ENCODE measurements at places on chromosomes 4 and X. TPM values are rescaled to one million over a fixed set of nuclear protein-coding genes. Genes with fewer than 3 reads are reported as not detected.

DNA sequence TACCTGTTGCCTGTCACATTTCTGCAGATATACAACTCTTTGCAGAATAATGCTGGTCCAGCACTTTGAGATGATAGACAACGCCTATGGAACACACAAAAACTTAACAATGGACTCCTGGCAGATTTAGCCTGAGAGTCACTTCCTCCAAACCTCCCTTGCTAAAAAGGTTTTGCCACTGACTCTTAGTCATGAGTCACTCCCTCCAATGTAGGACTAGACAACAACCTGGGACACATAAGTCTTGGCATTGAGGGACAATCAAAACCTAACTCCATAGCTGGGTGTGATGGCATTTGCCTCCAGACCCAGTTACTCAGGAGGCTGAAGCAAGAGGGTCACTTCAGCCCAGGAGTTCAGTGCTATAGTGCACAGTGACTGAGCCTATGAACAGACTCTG lies 22.0 kb upstream of the EIF4E start:
- H3K4me3 ChIP-seq: no peak overlapping the region
- H3K36me3 ChIP-seq: no peaks in the 10 kb centered on the region
- no peaks in the 10 kb centered on the region for H3K4me1 ChIP-seq
- H3K27me3 ChIP-seq: peaks cover 3% of the 10 kb centered on the region
- H3K27ac ChIP-seq: no peak overlapping the region

DNA sequence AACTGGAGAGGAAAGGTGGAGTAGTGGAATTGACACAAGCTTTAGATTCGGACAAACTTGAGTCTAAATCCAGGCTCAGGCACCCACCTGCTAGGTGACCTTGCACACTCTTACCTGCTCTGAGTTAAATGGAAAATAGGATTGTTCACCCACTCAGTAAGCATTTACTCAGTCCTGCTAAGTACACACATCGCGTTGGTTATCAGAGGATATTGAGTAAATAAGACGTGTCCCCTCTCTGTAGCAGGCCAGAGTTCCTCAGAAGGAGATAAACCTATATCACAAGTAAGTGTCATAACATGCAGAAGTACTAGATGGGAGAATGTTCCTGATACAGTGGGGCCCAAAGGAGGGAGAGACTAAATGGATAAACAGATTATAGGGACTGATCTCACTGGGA lies 117.7 kb downstream of the SMIM20 start:
- no peaks in the 10 kb centered on the region for H3K4me1 ChIP-seq
- no peak for DNase-seq
- no peak overlapping the region for H3K27ac ChIP-seq
- peaks cover 4% of the 10 kb centered on the region for H3K27me3 ChIP-seq
- H3K4me3 ChIP-seq: no peak overlapping the region
- H3K36me3 ChIP-seq: no peaks in the 10 kb centered on the region

Gene SHOX
- polyA plus RNA-seq: not detected

DNA sequence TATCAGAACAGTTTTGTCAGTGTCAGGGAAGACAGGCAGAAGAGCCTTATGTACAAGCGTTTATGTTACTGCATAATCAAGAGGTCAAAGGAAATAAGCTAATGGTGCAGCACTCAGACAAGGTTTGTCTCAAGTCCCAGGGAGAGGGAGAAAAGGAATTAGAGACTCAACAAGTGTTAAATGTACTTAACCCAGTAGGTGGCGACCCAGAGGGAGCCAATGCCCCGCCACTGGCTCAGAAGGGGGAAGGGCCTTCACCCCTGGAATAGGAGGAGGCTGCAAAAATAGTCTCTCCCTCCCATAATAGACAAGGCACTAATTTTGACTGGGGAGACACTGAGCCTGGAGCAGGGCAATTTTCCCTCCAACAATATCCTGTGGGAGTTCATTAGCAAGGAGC lies 14.1 kb upstream of the PAPSS1 start:
- no peak overlapping the region for H3K4me3 ChIP-seq
- DNase-seq: no peak
- no peaks in the 10 kb centered on the region for H3K27me3 ChIP-seq

GRCh38 chr4:95701500-95702170 lies 138.3 kb upstream of the PDHA2 start:
- no peak for DNase-seq
- H3K36me3 ChIP-seq: no peaks in the 10 kb centered on the region
- H3K4me1 ChIP-seq: no peaks in the 10 kb centered on the region

Gene TIMM8A
- polyA plus RNA-seq: 3.1 TPM

GRCh38 chr4:177798161-177798560 lies 355.9 kb upstream of the AGA start:
- no peak overlapping the region for H3K27ac ChIP-seq
- H3K27me3 ChIP-seq: no peaks in the 10 kb centered on the region
- H3K4me3 ChIP-seq: no peak overlapping the region
- no peak for DNase-seq

DNA sequence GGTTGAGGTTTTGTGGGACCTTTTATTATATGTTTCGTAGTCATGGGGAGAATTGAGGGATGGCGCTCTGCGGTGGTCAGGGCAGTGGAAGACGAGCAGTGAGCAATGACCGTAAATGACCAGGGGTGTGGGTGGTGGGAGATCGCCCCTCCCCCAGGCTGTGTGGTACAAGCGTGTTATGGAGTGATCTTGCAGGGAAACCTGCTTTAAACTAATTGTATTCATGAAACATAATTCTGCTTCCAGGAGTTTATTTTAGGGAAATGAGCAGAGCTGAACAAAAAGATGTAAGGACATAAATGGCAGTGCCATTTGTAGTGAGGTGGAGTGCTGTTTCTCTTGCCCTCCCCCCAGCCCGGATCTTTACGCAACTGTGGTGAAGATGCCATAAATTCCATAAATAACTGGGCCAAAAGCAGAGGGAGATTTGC lies 20.2 kb downstream of the GYG2 start:
- no peaks in the 10 kb centered on the region for H3K4me1 ChIP-seq
- no peak overlapping the region for H3K27ac ChIP-seq
- H3K4me3 ChIP-seq: no peak overlapping the region

DNA sequence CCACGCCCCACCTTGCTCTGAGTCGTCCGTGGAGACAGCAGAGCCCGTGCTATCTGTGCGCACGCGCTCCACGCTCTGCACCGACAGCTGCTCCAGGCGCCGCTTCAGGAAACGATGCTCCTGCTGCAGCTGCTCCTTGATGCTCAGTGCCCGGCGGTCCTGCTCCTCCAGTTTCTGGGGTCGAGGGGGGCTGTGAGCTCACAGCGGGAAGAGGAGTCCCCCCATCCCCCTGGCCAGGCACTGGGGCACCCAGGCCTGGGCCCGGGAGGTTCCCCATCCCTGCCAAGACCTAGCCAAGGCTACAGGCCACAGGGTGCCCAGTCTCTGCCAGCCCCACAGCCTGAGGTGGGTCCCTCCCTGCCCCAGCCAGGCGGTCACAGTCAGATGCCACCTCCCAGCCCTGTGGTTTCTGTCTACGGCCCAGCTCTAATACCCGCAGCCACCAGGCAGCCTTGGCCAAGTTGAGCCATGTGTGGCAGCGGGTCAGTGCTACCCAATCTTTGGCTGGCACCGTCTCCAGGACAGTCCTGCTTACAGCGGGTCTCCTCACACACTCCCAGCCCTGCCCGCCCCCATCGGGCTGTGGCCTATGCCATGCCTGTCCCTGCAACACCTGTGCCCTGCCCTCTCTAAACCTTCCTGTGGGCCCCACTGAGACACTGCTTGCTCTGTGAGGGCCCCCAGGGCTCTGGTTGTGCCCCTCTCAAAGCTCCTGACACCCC lies 9.3 kb upstream of the HAUS3 start:
- H3K4me1 ChIP-seq: peaks cover 15% of the 10 kb centered on the region
- H3K4me3 ChIP-seq: no peak overlapping the region
- no peak for DNase-seq
- peaks cover 6% of the 10 kb centered on the region for H3K36me3 ChIP-seq
- peaks cover 37% of the 10 kb centered on the region for H3K27me3 ChIP-seq

DNA sequence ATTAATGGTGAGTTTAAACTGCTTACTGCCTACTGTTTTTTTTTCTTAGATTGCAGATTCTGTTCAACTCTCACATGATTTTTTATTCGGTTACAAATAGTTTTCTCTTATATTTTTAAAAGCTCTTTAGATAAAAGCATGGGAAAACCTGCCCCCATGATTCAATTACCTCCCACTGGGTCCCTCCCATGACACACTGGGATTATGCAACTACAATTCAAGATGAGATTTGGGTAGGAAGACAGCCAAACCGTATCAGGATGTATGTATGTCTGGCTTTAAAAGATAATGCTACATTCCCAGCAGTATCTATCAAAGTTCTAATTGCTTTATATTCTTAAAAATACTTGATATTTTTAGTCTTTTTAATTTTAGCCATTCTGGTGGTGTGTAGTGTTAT lies 131.5 kb downstream of the JADE1 start:
- no peaks in the 10 kb centered on the region for H3K27me3 ChIP-seq
- peaks cover 46% of the 10 kb centered on the region for H3K36me3 ChIP-seq
- no peaks in the 10 kb centered on the region for H3K4me1 ChIP-seq
- H3K27ac ChIP-seq: no peak overlapping the region
- no peak for DNase-seq

GRCh38 chr4:67568820-67569219 lies 10.3 kb downstream of the STAP1 start:
- no peak overlapping the region for H3K4me3 ChIP-seq
- no peaks in the 10 kb centered on the region for H3K27me3 ChIP-seq
- H3K36me3 ChIP-seq: peaks cover 11% of the 10 kb centered on the region
- no peak for DNase-seq
- peak overlapping the region; percentile 26 for H3K27ac ChIP-seq

Gene CXorf49
- not detected for polyA plus RNA-seq

Gene SPACA5
- not detected for polyA plus RNA-seq

- H3K36me3 ChIP-seq: no peaks in the 10 kb centered on the region
- no peak for DNase-seq
- no peaks in the 10 kb centered on the region for H3K4me1 ChIP-seq
- peaks cover 1% of the 10 kb centered on the region for H3K27me3 ChIP-seq
- no peak overlapping the region for H3K27ac ChIP-seq
- H3K4me3 ChIP-seq: no peak overlapping the region
Observed at GRCh38 chrX:141142946-141143345, 34.0 kb downstream of the LDOC1 start.

GRCh38 chr4:153176938-153177337 lies 27.3 kb upstream of the TRIM2 start:
- H3K4me3 ChIP-seq: no peak overlapping the region
- H3K27me3 ChIP-seq: no peaks in the 10 kb centered on the region
- H3K4me1 ChIP-seq: no peaks in the 10 kb centered on the region
- DNase-seq: no peak

- no peak for DNase-seq
- H3K36me3 ChIP-seq: no peaks in the 10 kb centered on the region
- peaks cover 3% of the 10 kb centered on the region for H3K27me3 ChIP-seq
- no peak overlapping the region for H3K4me3 ChIP-seq
Observed at GRCh38 chr4:25076625-25077398, 46.1 kb upstream of the LGI2 start.

- no peak for DNase-seq
- no peak overlapping the region for H3K4me3 ChIP-seq
- no peaks in the 10 kb centered on the region for H3K36me3 ChIP-seq
Observed at GRCh38 chrX:21744721-21745120, 13.2 kb downstream of the SMPX start.

DNA sequence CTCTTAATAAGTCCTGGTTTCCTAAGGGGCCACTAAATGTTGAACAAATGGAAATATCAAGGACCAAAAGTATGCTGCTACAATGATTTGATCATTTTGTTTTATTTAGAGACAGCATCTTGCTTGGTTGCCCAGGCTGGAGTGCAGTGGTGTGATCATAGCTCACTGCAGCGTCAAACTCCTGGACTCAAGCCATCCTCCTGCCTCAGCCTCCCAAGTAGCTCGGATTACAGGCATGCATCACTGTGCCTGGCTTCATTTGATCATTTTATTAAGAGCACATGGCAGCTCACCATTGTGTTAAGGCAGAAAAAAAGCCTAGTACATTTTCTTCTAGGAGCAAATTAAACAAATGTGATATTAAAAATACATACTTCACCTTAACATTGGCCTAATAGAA lies 52.7 kb downstream of the DCLK2 start:
- H3K4me3 ChIP-seq: no peak overlapping the region
- no peaks in the 10 kb centered on the region for H3K27me3 ChIP-seq
- no peak overlapping the region for H3K27ac ChIP-seq
- no peaks in the 10 kb centered on the region for H3K36me3 ChIP-seq

DNA sequence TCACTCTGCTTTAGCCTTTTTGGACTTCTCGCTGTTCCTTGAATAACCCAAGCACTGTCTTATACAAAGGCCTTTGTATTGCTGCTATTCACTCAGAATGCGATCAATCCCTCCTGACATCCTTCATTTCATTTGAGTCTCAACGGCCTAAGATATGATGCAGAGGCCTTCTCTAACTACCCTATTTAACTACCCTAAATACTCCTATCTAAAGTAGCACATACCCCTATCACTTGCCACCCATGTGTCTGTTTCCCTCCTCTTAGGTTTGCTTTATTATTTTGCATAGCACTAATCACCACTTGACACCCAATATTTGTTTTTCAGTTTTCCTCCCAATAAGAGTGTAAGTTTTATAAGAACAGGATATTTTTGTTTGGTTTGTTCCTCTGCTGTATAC lies 42.3 kb upstream of the ACSL4 start:
- no peaks in the 10 kb centered on the region for H3K27me3 ChIP-seq
- no peaks in the 10 kb centered on the region for H3K36me3 ChIP-seq
- no peak overlapping the region for H3K27ac ChIP-seq
- H3K4me1 ChIP-seq: no peaks in the 10 kb centered on the region

DNA sequence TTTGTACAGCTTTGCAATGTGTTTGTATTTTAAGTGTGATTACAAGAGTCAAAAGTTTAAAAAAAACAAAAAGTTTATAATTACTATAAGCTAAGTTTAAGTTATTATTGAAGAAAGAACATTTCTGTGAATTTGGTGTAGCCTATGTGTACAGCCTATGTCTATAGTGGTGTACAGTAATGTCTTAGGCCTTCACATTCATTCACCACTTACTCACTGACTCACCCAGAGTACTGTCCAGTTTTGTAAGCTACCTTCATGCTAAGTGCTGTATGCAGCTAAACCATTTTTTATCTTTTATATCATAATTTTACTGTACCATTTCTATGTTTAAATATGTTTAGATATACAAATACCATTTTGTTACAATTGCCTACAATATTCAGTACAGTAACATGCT lies 182.3 kb downstream of the RPA4 start:
- no peak overlapping the region for H3K4me3 ChIP-seq
- no peaks in the 10 kb centered on the region for H3K36me3 ChIP-seq
- no peaks in the 10 kb centered on the region for H3K27me3 ChIP-seq
- DNase-seq: no peak
